NCI-H1436 treated with DMSO at 0.1 percent for 48 hours (cell line): ENCODE measurements at places on chromosomes 16 and 17.

GRCh38 chr17:77802333-77802615, 156.2 kb upstream of the TNRC6C start:
- DNase-seq: no peak

DNA sequence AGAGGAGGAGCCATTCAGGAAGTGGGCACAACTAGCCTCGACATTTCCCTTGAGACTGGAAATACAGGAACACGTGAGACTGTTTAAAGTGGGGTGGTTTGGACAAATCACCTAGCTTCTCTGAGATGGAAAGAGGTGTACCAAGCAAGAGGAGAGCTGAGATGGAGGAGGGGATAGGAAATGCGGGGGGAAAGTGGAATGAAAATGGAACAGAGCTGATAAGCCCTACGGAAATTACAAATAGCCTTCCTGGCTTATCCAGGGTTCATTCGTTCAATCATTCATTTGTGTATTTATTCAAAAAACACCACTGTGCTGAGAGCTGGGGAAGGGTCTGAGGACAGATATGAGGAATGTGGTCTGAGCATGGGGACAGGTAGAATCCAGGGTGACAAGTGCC, 64.1 kb downstream of the ASIC2 start:
- no peak for DNase-seq

DNA sequence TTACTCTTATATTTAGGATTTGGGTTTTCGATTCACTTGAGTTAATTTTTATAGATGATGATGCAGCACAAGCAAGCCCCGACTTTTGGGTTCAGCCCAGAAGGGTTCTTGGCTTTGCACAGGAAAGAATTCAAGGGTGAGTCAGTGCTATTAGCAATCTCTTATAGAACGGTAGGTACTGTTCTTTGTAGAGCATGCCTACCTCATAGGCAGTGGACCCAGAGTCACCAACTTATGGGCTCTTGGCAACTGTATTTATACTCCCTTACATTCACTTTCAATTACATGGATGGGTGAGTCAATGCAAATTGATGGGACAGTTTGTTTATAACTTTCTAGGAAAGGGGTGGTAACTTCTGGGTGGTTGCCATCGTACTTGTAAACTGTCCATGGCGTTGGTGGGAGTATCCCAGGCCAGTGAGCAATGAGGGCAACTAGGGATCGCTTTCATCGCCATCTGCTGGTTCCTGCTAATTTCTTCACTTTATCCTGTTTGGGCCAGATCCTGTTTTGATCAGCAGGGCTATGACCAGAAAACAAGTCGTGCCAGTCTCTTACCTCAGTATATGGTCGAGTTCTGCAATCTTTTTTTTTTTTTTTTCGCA, 362.6 kb downstream of the CNTNAP4 start:
- DNase-seq: no peak

DNA sequence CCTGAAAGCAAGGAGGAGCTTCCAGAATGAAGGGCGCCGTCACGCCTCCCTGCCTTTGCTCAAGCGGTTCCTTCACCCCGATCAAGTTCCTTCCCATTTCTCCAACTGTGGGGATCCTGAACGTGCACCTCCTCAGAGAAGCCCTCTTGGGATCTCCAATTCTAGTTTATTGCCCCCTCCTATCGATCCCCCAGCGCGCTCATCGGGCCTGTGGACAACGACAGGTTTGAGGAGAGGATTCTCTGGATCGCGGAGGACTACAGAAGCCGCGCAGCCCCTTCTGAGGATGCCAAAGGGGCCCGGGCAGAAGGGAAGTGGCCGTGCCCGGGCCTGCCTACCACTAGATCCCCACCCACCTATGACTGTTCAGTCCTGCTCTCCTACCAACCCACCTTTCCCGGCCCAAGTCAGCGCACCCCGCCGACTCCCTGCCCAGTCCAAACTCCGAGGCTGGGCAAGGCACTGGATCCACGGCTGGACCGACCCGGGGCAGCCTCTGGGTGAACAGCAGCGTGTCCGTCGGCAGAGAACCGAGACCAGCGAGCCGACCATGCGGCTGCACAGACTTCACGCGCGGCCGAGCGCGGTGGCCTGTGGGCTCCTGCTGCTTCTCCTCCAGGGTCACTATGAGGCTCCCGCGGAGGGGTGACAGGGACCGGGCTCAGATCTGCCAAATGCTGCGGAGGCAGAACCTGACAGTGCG, 12.8 kb upstream of the CES3 start:
- DNase-seq: no peak

DNA sequence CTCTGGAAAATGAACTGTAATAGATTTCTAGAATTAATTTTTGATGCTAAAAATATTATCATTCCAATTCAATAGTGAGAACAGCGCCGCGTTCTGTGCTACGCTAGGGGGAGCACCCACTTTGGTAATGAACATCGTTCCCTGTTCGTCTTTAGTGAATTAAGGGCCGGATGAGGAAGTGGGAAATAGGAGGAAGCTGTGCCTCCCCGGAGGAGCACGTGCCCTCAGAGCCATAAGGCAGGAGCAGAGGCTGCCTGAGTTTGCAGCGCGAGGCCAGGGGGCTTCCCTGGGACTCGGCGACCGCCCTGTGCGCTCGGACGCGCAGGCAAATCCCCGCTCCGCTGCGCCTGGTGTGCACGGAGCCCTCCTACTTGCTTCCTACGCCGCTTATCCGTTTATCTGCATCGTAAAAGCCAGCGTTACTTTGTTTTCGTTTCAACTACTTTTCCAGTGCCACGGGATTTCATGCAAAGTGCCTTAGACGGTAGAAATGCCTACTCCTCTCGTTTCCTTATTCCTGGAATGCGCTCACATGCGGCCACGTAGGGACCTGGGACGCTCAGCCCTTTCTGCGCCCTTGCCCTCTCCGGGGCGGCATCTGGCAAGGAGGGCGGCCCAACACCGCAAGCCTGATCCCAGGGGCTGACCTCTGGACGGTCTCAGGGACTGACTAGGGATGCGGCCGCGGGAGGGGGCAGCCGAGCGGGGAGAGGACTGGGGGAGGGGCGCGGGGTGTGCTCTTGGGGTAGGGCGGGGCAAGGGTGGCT, 76.4 kb downstream of the KCNJ12 start:
- DNase-seq: no peak

GRCh38 chr17:17300624-17301568, 2.3 kb upstream of the NT5M start:
- no peak for DNase-seq

- no peak for DNase-seq
Measured at GRCh38 chr17:62902531-62903220, 63.4 kb upstream of the TANC2 start.

DNA sequence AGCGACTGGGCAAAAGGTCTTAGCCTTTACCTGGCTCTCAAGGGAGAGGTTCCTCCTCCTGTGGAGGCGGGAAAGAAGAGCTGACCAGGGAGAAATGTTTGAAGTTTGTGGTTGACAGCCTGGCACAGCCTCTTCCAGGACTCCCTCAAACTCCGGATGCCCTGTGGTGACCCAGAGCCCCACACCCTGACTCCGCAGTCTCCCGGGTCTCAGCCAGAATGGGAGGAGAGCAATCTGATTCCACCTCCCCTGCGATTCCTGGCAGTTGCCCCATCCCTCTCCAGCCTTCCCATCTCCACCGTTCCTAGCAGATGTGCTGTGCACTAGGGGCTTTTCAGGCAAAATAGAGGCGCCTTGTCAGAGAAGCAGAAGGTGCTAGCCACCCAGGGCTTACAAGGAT, 5.5 kb upstream of the DNAI2 start:
- DNase-seq: no peak

DNA sequence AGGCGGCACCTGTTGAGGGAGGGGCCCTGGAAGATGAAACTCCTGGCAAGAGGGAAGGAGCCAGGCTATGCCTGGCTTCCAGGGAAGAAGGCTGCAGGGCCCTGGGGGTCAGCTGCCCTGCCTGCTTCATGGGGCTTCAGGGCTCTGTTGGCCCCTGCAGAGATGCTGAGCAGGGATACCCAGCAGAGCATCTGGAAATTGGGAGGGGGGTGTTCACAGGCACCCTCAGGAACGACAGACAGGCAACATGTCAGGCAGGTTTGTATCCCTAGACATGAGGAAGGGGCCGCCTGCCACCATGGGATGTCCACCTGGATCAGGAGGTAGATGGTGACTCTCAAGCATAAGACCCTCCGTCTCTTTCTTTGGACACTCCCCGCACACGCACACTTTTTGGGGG, 13.8 kb upstream of the ZNF423 start:
- no peak for DNase-seq

DNA sequence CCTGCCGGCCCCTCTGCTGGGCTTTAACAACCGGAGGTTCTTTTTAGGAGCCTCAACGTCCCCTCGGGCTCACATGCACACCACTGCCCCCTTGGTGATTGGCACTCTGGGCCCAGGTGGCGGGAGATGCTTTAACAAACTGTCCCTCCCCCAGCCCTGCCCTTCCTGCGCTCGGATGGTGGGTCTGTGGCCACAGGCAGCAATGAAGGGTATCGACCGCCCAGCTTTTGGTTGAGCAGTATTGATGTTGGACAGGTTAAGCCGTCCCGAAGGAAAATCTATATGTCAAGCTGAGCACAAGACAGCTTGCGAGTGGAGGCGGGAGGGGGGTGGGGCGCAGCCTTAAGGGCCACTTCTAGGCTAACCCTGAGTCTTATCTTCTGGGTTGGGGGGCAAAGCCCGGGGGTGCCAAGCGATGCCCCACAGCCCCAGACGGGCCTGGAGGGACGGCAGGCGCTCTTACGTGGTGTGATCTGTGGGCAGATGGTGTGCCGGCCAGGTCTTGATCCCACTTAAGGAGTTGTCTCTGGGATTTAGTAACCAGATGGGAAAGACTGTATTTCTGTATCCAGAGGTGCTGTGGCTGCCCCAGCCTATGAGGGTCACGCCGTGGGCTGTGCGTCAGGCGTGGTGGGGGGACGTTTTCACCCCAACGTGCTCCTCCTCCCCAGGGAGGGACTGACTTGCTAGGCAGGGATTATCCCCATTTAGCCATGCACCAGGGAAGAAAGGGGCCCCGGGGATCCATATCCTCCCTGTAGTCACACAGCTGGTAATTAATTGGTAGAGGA, 6.2 kb downstream of the GSE1 start:
- no peak for DNase-seq

DNA sequence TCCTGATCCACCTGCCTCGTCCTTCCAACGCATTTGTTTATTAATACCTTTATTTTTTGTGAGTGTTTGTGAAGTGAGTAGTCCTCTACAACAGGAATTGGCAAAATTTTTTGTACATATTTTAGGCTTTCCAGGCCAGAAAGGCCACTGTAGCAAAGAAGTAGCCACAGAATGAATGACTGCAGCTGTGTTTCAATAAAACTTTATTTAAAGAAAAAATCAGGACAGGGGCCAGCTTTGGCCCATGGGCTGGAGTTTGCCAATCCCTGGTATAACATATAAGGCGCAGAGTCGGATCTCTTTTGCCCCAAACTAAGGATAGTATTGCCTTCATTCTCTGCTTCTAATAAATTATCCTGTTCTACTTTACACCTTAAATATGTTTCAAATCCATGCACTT, 198.0 kb upstream of the COX10 start:
- no peak for DNase-seq

GRCh38 chr17:32396343-32396742, 46.4 kb downstream of the ZNF207 start:
- DNase-seq: no peak

GRCh38 chr16:61530697-61531096, 505.5 kb downstream of the CDH8 start:
- DNase-seq: no peak

DNA sequence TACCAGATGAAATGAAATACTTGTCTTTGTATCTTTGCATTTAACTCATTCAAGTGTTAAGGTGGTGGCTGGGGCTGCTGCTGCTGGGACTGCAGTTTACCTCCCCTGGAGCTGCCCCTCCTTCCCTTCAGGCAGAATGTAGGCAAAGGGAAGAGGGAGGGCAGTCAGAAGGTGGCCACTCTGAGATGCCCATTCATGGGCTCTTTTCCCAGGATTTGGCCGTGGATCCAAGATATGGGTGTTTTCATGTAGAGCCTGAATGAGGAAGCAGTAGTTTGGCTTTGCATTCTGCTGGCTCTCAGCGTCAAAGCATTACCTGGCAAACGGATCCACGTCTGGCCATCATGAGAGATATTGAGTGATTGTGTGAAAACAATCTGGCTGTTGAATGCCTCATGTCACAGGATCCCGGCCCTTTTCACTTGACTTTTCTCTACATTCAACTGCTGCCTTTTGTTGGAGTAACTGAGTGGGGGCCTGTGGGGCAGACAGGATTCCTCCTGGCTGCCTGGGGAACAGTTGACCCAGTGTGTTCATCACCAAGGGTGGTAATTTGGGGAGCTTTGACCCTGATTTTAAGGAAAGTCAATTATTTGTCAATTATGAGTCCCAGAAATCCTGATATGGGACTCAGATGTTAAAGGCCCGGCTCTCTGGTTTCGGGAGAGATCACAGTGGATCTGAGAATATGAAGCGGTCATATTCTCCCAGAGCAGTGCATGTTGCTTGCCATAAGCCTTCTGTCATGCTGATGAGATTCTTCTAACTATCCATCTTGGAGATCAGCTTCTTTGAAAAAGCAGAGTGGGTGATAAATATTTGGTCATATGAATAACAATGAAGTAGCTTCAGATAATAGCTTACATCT, 236.8 kb downstream of the IRX3 start:
- no peak for DNase-seq

- no peak for DNase-seq
Measured at GRCh38 chr17:81244358-81245023, 5.4 kb downstream of the NDUFAF8 start.

DNA sequence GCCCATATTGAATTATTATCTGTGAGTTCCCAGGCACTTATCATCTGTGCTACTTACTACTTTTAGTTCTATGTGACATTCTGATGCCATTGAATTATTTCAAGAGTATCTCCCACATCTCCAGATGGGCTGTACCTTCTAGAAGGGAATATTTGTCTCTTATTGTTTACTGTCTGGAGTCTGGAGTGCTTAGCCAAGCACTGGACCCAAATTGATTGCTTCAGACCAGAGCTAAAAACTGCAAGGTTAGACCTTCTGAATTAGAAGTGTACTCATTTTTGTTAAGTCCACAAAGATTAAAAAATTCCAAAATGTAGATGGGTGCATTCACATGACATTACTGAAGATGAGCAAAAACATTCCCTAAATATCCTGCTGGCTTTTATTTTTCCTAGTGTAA, 16.0 kb upstream of the KRT222 start:
- no peak for DNase-seq

DNA sequence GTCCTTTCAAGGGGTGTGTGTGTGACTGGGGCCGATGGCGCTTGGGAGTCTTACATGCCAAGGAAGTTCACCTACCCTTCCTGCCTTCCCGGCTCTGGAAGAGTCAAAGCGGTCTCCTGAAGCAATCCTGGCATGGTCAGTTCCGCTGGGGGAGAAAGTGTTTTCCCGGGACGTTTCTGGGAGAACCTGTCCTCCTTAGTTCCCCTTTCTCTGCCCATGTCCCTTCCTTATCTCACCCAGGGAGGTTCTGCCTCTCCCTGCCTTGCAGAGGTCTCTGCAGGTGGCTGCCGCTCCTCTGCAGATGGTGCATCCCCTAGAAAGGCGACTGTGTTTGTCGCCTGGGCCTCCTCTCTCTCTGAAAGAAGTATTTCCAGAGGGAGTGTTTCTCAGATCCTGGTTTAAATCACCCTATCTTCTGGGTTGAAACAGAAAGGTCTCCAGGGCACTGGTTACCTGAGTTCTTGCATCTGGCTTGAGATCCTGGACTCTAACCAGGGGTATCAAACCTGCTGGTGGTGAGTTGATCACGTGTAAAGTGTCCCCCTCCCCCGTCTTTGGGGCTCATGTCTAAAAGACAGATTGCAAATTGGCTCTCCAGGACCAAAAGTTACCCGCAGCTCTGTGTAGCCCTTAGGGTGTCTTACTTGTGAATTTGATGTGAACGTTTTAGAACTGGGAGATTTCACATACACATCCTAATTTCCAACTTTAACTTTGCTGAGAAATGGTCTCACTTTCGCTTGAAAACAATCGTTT, 1.9 kb downstream of the PRKCB start:
- DNase-seq: no peak

GRCh38 chr16:58010886-58011285, 9.7 kb downstream of the USB1 start:
- DNase-seq: no peak
